ENCODE measurements at places on chromosomes 11 and 22.

- DNase-seq, result no peak
Measured at GRCh38 chr11:107609400-107610218, 18.7 kb downstream of the ELMOD1 start.

- no peak for DNase-seq
Measured at GRCh38 chr11:3685923-3686322, 14.7 kb upstream of the CHRNA10 start.

GRCh38 chr11:128686021-128686741, 7.7 kb upstream of the FLI1 start:
- no peak for DNase-seq

GRCh38 chr11:44876194-44876723, 74.4 kb downstream of the TP53I11 start:
- DNase-seq, result no peak

- no peak for DNase-seq
Measured at GRCh38 chr11:35151683-35152280, 12.8 kb downstream of the CD44 start.

- DNase-seq, result no peak
Measured at GRCh38 chr11:101296896-101297295, 167.3 kb upstream of the PGR start.

DNA sequence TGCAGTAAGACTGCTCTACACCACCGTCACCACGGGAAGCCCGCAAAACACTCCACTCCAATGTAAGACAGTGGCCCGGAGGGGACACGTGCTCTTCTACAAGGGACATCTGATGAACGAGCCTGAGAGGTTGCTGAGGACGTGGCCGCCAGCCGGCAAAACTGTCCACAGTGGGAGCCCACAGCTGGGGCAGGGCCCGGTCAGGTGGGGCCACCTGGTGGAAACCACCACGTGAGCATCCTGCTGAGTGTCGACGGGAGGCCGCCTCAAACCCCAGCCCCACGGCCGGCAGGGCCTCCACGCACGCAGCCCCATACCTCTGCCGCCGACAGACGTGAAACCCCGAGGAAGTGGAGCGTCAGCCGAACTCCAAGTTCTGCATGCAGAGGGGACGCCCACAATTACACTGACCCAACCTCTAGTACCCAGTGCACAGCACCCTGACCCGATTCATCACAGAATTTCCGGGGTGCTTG, 42.6 kb downstream of the BRD1 start:
- DNase-seq, result no peak

DNA sequence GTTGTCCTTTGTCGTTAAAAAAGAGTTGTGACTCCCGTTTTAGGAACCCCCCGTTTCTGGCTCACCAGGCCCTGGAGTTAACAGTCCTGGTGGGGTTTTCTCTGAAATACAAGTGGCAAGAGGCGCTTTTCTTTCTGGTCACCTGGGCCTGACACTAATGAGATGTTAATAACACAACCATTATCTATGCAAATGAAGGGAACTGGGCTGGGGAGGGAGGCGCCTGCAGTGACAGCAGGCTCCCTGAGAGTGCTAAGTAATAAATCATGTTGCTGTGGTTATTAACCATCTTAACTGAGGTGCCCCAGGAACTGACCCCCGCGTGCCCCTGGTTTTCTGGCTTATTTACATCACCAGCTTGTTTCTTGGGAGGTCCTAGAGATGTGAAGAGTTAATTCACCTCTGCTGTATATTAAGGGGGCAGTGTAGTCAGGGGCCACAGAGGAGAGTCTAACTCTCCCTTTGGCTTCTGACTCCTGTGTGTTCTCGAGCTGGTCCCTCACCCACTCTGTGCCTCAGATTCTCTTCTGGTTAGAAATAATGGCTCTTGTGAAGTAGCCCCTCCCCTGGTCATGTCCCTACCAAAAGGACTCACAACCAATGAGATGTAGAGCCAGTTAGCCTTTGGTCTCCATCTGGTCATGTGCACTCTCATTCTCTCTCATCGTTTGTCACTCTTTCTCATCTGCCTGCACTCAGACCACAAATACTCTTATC, 276.6 kb upstream of the CADM1 start:
- DNase-seq, result no peak

DNA sequence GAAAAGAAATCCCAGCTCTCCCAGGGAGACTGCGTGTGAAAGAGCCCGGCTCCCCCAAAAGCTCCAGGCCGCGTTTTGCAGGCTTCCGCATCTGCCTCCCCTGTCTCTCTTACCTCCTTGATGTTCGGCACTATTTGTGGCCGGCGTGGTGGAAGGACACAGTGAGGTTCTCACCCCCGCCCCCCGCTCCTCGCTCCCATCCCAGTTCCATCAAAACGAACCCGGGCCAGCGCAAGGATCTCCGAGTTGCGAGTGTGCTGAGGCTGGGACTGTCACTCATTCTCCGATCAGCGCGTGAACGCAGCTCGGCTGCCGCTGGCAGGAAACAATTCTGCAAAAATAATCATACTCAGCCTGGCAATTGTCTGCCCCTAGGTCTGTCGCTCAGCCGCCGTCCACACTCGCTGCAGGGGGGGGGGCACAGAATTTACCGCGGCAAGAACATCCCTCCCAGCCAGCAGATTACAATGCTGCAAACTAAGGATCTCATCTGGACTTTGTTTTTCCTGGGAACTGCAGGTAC, at the start of gene NCAM1:
TSS of gene NCAM1 (plus strand) at position 275 of the 523 bp plus-strand sequence.
- DNase-seq, result no peak

- no peak for DNase-seq
Measured at GRCh38 chr11:44755556-44756523, 29.1 kb downstream of the TSPAN18 start.

- DNase-seq, result peak; percentile 40
Measured at GRCh38 chr11:62340269-62340901, 3.1 kb downstream of the ASRGL1 start.

- DNase-seq, result no peak
Measured at GRCh38 chr11:27349919-27350318, 13.1 kb downstream of the CCDC34 start.

- no peak for DNase-seq
Measured at GRCh38 chr11:2922655-2923054, 6.6 kb downstream of the PHLDA2 start.

DNA sequence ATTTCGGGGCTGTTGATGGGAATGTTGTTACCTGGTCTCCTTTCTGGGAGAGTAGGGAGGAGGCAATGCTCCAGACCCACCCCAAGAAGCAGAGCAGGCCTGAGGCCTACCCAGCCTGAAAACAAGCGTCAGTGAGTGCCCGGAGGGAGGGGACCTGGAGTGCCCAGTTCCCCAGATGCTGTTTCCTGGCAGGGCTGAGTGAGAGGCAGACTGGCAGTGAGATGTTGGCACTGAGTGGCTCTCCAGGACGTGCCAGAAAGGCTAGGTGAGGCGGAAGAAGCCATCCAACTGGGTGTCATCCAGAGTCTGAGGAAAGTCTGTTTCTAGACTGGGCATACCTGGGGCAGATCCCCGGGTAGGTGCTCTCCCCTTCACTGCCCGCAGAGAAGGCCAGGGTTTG, 1.3 kb downstream of the POU2F3 start:
- DNase-seq, result no peak

DNA sequence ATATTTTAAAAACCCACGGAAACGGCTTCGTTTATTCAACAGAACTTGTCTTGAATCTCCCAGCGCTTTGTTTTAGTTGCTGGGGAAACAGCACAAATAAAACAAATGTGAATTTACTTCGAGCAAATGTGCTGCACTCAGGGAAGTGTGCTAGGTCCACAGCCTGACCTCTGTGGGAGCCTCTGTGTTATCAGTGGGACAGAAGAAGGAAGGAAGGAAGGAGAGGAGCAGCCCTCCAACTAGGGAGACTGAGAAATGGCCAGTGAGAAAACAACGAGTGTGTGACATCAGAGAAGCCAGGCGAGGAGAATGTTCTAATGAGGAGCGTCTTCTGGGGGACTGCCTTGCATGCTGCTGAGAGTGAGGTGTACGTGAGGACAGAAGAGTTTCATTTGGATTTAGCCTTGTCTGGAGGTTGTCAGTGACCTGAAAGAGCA, 42.7 kb downstream of the PPP6R3 start:
- DNase-seq, result no peak

GRCh38 chr11:106021181-106021966, 666 bp downstream of the MSANTD4 start:
- peak; percentile 15 for DNase-seq

- DNase-seq, result no peak
Measured at GRCh38 chr11:8834379-8834778, 76.6 kb upstream of the AKIP1 start.

DNA sequence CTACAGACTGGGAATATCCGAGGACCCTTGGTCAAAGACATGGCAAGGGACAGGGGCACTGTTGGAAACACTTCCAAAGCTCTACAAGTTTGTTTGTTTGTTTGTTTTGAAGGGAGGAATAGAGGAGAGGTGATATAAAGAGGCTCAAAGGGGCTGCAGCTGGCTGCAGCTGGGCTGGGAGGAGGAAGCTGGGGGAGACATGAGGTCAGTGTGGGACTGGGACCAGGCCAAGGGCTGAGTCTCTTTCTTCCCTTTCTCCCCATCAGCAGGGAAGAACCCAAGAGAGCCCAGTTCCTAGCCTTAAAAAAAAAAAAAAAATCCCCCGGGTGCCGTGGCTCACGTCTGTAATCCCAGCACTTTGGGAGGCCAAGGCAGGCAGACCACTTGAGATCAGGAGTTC, 5.0 kb downstream of the RHOG start:
- DNase-seq, result no peak

DNA sequence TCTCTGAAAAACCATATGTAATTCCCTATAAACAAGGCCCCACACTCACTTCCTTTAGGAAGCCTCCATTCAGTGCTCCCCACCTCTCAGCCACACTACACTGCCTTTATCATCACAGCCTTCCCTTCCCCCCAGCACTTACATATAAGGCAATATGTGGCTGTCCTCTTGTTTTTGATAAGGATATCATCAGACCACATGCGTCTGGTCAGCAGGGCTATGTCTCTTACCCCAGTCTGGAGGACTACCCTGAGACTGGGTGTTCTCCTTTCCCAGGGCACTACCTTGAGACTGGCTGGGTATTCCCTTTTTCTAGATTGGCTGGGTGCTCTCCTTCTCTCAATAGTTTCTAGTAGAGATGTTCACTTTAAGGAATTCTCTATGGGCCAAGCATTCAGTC, 7.8 kb downstream of the KCNE3 start:
- DNase-seq, result no peak

DNA sequence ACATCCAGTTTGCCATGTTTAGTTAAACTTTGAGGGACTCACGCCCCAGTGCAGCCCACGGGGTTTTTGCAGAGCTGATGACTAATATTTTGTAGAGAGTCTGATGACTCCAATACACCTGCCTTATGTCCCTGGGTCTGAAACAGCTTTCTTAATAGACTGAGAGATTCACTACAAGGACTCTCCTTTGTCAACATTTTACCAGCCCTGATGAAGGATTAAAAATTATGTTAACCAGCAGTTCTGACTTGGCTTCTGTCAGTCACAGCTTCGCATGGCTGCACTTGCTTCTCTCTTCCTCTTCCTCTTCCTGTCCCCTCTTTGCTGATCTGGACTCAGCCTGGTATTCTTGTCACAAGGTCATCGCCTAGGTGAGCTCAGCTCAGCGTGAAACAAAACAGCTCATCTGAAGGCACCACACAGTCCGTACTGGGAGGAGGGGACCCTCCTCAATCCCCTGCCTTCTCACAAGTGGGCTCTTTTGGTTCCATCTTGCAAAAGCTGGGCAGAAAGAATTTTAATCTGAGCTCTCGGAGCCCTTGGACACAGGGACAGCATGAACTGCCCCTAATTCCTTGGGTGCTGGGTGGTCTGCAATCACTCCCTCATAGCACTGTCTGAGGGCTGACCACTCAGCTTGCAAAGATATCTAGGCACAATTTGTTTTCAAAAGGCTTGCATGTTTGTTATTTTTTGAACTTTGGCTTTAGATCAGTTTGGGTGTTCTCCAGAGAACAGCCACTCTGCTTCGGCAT, 38.1 kb upstream of the POU2AF1 start:
- DNase-seq, result peak; percentile 8

GRCh38 chr11:416757-417621, 2.2 kb upstream of the SIGIRR start:
- DNase-seq, result peak; percentile 45

DNA sequence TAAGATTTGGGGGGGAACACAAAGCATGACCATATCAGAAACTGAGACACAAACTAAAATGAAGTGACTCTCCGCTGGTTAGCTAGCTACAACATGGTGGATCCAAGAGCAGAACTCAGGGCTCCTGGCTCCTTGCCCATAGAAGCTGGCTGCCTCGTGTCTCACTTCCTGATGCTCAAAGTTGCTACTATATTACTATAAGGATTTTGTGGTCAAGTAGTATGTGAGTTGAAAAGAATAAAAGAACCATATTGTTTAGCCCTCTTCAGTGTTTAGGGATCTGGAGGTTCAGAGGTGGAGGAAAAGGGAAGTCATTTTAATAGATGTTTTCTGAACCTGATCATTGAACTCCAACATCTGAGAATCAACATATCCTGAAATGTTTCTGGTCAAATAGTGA, 16.9 kb upstream of the SIK2 start:
- no peak for DNase-seq

DNA sequence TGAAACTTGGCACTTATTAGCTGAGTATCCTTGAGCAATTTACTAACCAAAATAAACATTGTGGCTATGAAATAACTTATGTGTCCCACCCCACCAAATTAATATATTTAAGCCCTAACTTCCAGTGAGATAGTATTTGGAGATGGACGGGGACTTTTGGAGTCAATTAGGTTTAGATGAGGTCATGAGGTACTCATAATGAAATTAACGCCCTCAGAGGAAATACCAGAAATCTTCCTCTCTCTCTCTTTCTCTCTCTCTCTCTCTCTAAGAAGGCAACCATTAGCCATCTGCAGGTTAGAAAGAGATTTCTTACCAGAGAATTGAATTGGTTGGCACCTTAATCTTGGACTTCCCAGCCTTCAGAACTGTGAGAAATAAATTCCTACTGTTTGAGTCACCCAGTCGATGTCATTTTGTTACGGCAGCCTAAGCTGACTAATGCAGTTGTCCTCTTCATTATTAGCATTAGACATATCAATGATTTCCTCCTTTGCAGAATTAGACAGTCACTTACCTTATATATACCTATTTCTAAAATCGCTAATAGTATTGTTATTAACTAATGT, 1284.0 kb downstream of the FAM181B start:
- no peak for DNase-seq

GRCh38 chr11:132576706-132577105, 955.6 kb downstream of the OPCML start:
- DNase-seq, result no peak

GRCh38 chr11:89516496-89516895, 25.3 kb upstream of the NOX4 start:
- no peak for DNase-seq

DNA sequence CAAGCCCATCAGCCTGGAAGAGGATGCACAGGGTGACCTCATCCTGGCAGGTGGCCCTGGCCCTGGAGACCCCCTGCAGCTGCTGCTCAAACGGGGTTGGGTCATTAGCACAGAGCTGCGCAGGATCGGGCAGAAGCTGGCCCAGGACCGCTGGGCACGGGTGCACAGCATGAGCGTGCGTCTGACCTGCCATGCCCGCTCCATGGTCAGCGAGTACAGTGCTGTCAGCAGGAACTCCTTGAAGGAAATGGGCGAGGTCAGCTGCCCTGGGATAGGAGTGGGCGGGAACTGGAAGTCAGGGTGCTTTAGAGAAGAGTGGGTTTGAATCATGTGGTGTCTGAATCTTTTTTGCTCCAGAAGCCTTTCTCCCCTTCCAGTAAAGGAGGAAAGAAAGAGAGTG, 61.1 kb downstream of the INSC start:
- no peak for DNase-seq
